ENCODE measurements at places on chromosomes 16 and 17.

DNA sequence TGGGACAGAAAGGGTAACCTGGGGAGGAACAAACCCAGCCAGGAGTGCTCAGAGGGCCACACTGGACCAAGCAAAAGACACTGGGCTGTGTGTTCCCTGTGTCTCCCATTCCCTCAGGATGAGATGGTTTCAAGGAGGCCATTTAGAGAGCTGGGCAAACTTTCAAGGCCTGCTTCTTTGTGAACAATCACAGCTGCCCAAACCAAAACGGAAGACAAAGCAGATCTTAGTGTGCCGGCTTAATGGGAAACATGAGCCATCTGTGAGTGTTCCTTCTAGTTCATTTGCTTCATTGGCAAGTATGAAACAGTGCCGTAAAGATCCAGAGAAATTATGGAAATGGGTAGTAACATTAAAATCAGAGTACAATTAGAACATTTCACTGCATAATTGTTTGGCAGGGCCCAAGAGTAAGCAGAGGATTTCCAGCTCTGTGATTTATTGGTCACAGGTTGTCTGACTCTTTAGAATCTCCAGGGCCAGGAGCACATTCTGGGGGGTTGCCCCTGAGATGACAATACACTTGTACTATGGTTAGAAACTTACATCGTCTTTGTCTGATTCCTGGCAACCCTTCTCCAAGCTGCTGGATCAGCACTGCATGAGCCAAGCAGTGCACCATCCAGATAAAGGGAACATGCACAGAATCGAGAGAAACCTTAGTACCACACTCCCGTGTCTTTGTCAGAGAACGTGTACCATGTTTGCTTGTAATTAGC, 412.1 kb downstream of the RBFOX1 start:
- no peak for DNase-seq

DNA sequence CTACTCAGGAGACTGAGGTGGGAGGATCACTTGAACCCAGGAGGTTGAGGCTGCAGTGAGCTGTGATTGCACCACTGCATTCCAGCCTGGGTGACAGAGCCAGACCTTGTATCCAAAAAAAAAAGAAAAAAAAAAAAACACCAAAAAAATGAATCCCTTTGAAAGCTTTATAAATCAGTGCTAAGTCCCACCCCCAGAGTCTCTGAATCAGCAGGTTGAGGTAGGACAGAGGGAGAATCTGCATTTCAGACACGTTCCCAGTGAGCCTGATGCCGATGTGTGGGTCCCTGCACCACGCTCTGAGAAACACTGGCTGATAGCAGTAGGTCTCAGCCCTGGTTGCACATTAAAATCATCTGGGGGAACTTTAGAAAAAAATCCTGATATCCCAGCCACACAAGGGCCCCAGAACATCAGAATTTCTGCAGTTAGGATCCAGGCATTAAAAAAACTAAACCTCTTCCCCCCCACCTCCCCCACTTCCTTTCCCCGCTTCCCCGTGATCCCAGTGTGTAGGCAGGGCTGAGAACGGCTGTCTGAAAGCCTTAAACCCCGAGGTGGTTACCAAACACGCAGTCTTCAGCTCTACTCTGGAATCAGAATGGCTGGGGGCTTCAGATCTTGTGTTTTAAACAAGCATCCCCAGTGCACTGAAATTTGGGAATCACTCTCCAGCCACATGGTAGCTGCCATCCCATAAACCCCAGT, 27.3 kb upstream of the GPRC5B start:
- DNase-seq: no peak

DNA sequence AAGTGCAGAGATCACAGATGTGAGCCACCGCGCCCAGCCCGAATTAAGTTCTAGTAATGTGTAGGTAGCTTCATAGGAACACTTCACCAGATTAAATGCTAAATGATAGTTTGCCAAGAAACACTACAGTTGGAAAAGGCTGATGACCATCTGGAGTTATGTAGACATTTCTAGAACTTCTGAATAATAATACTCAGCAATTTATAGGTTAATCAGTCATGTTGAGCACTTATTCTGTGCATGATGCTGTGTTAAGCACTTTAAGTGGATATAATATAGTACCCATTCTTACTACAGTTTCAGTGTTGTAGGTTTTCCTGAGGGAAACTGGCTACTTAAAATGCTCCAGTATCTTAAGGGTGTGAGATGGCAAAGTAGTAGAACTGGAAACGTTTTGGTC, 45.2 kb downstream of the NUP93 start:
- DNase-seq: no peak

DNA sequence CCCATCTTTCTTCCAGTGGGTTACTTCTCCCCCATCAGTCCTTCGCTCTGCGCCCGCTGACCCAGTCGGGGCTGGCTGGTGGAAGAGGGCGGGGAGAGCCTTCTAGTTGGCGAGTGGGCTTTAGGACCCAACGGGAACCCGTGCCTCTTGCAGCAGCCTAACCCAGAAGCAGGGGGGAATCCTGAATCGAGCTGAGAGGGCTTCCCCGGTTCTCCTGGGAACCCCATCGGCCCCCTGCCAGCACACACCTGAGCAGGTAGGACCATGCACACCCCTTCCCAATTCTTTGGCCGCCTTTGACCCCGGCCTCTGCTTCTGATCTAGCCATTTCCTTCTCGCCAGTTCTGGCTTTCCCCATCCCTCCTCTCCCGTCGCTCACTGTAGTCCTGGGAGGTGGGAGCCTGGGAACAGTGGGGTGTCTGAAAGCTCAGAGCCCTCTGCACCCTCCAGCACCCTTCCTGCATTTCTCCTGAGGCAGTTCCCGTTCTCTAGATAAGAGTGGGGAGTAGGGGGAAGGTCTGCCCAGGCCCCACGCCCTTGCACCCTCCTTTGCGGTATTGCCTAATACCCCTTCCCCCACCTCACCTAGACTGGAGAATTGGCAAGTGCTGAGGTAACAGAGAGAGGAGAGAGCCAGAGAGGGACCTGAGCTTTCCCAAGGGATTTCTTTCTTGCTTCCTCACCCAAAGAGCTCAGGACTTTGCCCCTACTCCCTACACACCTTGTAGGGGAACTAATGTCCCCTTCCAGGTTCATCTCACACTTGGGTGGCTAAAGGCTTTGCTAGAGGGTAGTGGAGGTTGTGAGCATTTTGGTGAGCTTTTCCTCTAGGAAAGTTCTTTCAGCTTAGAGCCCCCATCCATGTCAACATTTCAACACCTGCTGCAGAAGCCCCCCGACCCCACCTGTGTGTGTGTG, at the start of gene RARA:
RARA (plus strand) TSS at position 150 of the 918 bp plus-strand sequence. CDS start 22,039 bp downstream, outside the sequence.
- no peak for DNase-seq

DNA sequence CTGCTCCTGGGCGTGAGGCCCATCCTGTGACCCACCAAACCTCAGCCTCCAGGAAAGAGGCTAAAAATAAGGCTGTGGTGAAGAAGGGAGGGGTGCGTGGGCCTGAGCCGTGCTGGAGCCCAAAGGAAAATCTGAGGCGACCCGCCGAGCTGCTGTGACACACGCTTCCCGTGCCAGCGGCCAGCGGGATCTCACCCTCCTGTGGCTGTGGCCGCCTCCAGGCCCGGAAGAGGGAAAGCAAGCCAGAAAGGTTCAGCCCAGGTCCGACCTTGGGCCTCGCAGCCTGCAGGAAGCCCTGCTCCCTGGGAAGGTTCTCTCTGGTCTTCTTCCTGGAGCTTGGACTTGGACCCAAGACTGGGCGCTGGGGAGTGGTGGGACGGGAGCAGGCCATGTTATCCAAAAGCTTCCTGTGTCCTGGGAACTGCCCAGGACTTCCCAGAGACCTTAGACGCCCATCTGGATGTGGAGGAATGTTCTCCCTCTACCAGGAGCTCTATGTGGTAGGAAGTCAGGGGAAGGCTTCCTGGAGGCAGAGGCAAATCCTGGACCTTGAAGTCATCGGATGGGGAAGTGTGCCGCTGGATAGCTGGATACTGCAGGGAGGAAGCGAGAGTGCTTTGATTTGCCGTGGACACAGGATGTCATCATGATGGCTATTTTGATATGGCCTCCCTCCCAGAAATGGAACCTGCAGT, 11.4 kb downstream of the SPNS2 start:
- no peak for DNase-seq

DNA sequence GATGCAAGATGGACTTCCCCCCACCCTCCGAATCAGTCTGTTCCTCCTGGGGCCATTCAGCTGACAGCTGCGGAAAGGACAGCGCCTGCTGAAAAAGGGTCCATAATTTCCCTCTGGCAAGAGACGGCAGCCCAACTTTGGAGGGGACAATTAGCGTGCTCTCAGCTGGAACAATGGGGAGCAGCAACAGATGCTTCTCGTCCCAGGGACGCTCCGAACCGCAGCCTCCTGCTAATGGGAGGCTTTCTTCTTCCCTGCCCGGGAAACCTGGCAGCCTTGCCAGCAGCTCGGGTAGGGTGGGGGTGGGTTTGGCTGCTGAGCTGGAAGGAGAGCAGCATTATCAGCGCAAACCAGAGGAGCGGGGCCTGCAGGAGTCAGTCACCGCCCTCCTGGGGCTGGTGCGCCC, 500.0 kb upstream of the SALL1 start:
- DNase-seq: no peak

- no peak for DNase-seq
Measured at GRCh38 chr16:11203111-11203623, 52.8 kb downstream of the SOCS1 start.

GRCh38 chr16:74942566-74942965, 42.4 kb downstream of the WDR59 start:
- no peak for DNase-seq

DNA sequence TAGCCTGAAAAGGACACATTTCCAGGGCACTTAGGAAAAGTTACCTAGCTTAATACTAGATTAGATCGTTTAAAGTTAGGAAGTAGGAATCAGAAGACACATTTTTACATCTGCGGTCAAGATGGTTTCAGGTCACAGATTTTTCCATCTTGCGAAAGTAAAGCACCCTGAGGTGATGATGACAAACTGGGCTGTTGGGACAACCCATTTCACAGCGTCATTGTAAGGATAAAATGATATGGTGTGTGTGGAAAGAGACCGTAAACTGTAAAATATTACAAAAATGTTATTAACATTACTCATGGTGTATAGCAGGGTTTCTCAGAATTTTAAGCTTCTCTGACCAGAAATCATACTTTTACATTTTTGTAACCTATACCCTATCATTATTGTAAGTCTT, 10.1 kb upstream of the MAP2K6 start:
- DNase-seq: no peak

- DNase-seq: no peak
Measured at GRCh38 chr17:81607431-81607830, 29.5 kb downstream of the NPLOC4 start.

DNA sequence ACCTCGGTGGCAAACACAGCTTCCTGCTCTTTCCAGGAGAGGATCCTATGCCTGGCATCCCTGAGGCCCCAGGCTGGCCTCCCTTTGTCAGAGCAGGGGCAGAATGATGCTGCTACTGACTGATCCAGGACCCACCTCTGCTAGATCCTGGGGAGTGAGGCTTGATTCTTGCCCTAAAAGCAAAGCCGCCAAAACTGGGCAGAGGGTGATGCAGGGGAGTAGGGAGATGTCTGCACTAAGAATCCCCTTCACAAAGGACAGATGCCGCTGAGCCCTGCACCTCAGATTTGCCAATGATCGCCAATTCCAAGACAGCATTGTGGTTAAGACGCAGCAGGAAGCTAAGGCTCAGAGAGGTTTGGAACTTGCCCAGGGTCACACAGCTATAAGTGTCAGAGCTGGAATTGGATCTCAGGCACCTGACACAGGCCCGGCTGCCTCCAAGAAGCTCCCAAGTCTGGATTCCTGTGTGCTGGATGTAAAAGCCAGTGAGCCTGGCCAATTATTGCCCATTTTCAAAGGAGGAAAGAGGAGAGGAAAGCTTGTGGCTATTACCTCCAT, 60.7 kb upstream of the TNRC6C start:
- no peak for DNase-seq

DNA sequence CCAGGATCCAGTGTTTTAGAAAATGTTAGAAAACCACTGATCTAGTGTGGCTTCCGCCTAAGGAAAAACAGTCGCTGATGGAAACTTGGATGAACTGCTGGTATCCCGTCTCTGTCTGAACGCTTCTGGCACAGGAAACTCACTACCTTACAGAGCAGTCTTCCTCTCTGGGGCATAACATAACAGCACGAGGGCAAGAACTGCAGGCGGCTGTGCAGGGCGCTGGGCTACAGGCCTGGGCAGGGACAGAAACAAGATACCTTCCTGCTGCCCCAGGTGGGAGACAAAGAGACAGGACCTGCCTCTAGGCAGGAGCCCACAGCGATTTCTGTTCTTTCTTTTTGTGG, 10.5 kb downstream of the MXRA7 start:
- DNase-seq: no peak

DNA sequence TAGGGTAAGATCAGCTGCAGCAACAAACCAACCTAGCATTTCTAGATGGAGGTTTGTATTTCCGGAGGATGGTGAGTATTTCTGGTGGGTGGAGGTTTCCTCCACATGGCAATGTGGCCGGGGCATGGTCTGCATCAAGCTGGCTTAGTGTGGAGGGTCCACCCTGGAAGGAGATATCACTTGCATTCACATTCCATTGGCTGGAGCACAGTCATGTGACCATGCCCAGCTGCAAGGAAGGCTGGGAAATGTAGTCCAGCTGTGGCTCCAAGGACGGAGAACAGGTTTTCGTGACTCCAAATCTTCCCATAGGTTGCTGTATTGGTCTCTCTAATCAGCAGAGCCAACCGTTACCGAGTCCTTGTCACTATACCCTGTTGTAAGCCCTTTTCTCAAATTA, 68.7 kb downstream of the RAI1 start:
- no peak for DNase-seq

DNA sequence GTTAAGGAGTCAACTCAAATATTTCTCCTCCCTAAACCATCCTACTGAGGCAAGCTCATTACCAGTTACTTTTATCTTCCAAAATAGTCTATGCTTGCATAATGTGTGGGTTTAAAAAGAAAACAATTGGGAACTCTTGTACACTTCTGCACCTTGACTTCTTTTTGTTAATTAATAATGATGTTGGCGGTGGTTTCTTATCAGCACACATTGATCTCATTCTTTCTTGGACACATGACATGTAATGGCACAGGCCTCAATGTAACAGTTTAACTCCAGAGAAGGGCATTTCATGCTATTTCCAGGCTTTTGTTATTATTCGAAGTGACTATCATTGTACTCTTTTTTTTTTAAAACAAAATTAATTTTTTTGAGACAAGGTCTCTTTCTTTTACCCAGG, 7.8 kb downstream of the PLCG2 start:
- DNase-seq: no peak

DNA sequence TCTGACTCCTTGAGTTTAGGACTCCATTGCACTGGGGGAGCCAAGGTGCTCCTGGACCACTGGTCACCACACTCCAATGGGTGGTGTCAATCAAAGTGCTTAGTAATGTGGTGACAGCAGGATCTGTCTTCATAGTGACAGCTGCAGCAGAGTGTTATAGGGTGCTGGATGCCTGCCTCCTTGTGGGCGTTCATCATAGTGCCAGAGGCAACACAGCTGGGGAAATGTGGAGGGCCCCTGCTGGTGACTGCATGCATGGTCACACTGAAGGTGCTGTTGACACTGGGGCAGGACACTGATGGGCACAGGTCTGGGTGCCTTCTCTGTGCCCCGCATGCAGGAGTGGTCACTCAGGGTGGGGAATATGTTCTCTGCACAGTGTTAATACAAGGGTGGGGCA, 177.5 kb upstream of the CDH8 start:
- no peak for DNase-seq

Data from COR-L47 (cell line).